ENCODE measurements at places on chromosomes 6 and 20.
A peak's percentile ranks its signal among the peaks of the same experiment; 100 is the strongest.

GRCh38 chr6:121356575-121356974 is 22.3 kb upstream of the TBC1D32 start:
- no peak for DNase-seq

- no peak for DNase-seq
Observed at GRCh38 chr6:40791004-40791403, 203.8 kb upstream of the LRFN2 start.

DNA sequence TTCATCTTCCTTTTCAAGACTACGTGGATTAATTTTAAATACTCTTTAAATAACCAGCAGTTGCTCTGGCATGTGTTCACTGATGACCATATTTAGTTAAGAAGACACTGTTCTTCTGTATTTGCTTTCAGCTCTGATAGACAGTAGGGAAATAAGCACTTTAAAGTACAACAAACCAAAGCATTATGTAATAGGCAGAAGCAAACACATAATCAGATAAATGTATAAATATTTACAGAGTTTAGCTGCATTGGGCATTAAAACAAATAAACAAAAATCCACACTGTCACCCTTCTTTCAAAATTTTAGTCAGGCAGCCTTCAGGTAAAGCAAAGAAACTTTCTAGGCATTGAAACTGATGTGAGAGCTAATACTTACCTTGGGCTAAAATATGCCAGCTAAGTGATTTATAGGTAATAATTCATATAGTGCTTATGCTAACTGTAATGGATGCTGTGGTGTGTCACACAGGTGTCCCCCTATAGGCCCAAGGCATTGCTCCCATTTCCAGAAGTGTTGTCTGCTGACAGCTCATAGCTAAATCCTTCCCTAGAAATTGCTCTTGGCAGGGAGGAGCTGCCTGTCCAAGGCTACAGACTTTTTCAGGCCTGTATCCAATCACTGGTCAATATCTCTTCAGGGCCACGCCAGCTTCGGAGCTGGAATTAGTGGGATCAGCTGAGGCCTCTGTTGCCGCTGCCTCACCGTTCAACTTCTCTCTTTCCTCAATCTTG is 111.5 kb upstream of the CITED2 start:
- DNase-seq, result no peak

DNA sequence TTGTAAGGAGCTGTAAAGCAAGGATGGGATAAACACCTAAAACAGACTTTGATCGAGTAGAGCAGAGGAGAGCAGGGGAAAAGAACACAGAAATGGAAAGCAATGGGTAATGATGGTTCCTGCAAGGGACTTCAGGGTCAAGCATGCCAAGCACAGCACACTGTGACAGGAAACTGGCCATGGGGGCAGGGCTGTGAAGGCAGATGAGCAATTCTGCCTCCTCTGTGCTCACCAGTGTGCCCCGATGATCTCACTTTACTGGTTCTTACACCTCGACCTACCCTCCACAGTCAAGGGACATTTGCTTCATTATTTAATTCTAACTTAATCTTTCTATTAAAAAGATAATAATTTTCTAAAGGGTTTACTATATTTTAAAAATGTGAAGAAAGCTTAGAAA is 21.6 kb upstream of the MYB start:
- no peak for DNase-seq

DNA sequence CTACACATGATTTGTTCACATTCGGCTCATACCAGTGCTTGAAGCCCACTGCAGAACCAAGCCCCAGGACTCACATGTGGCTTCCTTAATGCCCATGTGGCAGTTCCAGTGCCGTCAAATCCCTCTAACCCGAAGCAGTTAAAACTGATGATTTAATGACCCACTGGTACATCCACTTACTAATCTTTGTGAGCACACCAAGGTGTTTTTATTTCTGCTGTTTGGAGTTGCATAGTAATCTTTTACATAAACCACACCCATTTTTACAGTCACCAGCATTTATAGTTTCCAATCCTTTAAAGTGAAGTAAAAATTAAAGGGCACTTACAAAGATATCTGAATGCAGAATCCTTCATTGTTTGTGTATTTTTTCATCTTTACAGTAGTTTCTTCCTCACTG is 232.0 kb downstream of the ANKRD60 start:
- DNase-seq, result no peak

GRCh38 chr20:50320901-50321796 is 130.5 kb downstream of the CEBPB start:
- peak; percentile 74 for DNase-seq

GRCh38 chr20:49742948-49743347 is 29.3 kb upstream of the B4GALT5 start:
- DNase-seq, result no peak

- DNase-seq, result peak; percentile 49
Observed at GRCh38 chr6:42783177-42783875, 1.5 kb downstream of the BICRAL start.

GRCh38 chr6:41941280-41942066 is at the start of gene CCND3:
Gene CCND3 (minus strand): TSS chr6:41941808. CDS start chr6:41941649, 159 bp downstream.
- DNase-seq, result peak; percentile 93

GRCh38 chr6:18264923-18265377 is 620 bp upstream of the DEK start:
- DNase-seq, result no peak

DNA sequence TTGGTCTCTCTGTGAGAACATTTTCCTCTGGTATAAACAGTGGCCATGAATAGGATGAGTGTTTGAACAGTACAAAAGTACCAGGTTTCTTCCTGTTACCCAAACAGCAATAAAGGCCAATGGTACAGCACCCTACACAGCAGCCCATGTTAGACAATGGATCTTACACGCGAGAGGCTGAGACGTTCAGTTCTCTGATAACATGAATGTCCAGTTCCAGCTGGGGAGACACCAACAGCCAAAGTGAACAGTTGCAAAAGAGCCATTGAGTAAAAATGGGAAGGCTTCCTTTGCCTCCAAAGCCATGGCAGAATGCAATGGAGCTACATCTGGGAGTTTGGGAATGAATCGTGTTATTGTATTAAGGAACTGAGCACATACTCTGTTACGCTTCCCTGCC is 246.8 kb upstream of the SGK1 start:
- no peak for DNase-seq

DNA sequence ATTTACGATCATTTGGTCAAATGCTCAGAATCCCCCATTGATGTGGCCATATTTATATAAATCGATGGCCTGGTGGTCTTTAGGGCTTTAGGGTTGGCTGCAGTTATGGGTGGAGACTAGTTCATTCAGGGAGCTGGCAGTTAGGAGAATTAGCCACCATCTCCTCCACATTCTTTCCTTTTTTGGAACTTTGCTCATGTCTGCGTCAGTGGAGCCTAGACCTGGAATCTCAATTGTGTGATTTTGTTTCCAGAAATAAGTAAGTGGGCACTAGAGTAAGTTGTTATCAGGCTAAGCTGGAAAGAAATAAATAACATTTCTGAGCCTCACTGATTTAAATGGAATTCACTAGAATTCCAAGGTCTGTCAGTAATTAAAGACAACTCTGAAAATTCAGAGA is 29.0 kb upstream of the ELOVL5 start:
- no peak for DNase-seq

All from inflammatory macrophage treated with lipopolysaccharide for 1 hour (primary cell).